ENCODE measurements at places on chromosomes 1 and 21.

DNA sequence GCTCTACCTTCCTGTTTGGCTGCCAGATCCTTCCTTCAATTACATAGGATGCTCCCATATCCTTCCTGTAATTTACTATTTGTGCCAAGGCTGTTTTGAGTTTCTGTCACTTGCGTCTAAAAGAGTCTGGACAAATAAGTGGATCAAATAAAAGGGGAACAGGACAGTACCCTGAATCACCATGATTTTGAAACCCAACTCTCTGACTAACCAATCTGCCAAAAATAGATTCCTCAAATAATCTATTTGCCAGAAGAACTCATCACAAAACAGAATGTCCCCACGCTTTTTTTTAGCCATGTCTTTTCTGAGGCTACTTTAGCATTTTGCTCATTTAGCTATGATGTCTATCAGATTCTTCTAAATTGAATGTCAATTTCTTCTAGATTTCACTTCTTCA is 392.6 kb downstream of the NTNG1 start:
- DNase-seq: no peak

- no peak for DNase-seq
Measured at GRCh38 chr1:17319561-17320350, 11.8 kb downstream of the PADI4 start.

DNA sequence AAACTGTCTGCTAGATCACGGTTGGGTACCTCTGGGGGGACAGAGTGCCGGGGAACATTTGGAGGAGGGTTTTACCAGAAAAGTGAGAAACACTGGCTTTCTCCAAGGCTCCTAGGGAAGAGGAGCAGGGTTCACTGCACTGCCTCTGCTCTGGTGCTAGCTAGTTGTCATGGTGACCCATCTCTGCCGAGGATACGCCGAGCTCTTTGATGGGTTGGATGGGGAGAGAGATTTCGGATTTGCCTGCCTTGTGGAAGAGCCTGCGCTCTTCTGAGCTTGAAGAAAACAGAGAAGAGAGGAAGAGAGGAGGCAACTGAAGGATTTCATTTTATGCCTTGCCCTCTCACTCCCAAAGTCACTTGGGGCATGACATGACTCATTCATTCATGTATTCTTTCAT is 92.1 kb downstream of the NAV1 start:
- no peak for DNase-seq

- no peak for DNase-seq
Measured at GRCh38 chr1:41758904-41759548, 159.7 kb downstream of the HIVEP3 start.

DNA sequence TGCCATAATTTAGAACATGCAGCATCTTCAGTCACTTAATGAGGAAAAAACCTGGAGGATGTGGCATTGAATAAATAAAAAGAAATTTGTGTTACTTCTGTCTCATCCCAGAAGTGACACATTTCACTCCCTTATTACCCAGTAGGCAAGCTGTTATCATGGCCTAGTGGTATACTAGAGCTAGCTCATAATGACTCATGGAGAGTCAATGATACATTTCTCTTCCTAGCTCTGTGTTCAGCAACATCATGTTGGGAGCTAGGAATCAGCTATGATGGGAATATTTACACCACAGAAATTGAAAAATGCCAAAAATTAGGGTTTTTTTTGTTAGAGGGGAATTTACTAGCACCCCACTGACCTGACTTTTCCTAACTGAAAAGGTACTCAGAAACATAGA is 182.7 kb downstream of the HMCN1 start:
- DNase-seq: no peak

GRCh38 chr1:54668567-54668966 is 27.0 kb downstream of the MROH7 start:
- no peak for DNase-seq

GRCh38 chr21:39377444-39378050 is 28.7 kb upstream of the HMGN1 start:
- DNase-seq: no peak

GRCh38 chr1:26537951-26538352 is 8.4 kb downstream of the RPS6KA1 start:
- DNase-seq: no peak

GRCh38 chr1:6825828-6826227 is 40.6 kb downstream of the CAMTA1 start:
- no peak for DNase-seq

GRCh38 chr1:22618056-22618455 is 18.4 kb upstream of the C1QA start:
- no peak for DNase-seq
